ENCODE measurements at places on chromosomes 6 and 20. TPM values are rescaled to one million over a fixed set of nuclear protein-coding genes. Genes with fewer than 3 reads are reported as not detected.

- ATAC-seq: no peak
Observed at GRCh38 chr20:13297147-13297899, 76.2 kb downstream of the ISM1 start.

- ATAC-seq: no peak
Observed at GRCh38 chr20:7672571-7672970, 267.7 kb downstream of the HAO1 start.

GRCh38 chr6:154672086-154672485 lies 61.1 kb upstream of the SCAF8 start:
- ATAC-seq: no peak

DNA sequence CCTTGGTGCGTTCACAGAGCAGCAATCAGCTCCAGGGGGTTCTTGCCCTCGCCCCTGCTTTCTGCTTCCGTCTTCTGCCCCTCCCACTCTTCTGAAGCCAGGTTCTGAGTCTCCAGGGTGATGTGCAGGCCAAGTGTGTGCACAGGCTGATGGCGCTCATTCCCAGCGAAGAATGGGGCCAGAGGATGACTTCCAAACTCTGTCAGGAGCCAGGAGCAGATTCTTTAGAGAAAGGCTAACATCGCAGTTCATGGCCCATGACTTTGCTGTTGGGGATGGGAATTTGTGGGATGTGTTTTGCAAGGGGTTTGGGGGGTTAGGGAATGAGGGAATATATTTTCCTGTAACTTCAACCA lies 56.1 kb upstream of the CCN6 start:
- ATAC-seq: no peak

DNA sequence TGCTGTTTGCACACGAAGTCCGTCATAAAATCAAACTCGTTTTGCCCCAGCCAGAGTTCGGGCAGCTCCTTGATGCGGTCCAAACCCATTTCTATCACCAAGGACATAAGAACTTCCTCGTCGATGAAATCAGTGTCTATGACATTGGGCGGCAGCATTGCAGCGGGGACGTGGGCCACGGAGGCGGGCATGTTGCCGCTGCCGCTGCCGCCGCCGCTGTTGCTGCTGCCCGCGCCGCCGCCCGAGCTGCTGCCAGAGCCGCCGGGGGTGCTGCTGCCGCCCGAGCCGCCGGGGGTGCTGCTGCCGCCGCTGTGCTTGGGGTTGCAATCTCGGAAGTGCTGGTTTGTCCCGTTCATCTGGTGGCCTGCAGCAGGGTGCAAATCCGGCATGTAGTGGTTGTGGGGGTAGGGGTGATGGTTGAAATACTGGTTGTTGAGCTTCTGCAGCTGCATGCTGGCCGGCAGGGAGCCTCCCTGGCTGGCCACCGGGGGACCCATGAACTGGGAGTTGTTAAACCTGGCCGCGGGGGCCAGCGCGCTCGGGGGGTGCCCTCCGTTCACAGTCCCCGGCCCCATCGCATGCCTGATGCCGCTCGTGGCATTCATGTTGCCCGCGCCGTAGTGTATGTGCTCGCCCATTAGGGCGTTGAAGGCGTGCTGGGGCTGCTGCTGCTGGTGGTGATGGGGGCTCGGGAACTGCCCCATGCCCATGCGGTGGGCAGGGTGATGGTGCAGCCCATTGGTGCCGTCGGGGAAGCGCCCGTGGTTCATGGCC lies 1.1 kb downstream of the CITED2 start:
- peak; percentile 11 for ATAC-seq

Gene KIF25
- not detected for total RNA-seq

DNA sequence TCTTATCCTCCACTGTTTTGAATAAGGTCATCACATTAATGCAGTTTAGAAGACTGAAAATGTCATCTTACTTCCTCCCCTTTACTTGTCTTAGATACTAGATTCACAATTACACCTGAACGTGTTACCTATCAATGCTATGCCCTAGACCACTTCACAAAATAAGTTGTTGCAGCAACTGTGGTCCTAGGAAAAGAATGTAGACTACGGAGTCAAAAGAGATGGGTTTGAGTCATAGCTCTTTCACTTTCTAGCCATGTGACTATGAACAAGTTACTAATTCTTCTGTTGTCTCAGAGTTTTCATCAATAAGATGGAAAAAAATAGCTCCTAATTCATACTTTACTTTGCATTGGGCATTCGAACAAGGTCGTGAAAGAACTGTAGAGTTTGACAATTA lies 164.3 kb upstream of the PREP start:
- ATAC-seq: peak; percentile 52

Gene ATP9A
- 1.7 TPM for total RNA-seq

Gene DAAM2
- total RNA-seq: not detected

Gene CST5
- total RNA-seq: not detected

Gene MYLK4
- 0.21 TPM for total RNA-seq

DNA sequence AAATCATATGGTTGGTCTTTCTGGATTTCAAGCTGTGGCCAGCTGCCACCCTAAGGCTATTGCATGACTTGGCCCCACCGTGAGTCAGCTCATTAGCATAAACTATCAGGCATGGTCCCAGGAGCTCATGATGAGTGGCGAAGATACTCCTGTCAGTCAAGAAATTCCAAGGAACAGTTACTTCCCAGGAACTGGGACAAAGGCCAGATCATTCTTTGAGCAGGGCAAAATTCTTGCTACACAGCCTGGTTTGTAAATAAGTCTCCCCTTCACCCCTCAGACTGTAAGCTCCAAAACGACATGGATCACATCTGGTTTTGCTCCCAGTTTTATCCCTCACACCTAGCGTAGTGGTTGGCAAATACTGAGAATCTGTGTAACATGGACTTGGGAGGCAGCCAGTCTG lies 33.0 kb upstream of the KIAA1586 start:
- ATAC-seq: no peak

Gene KCNB1
- not detected for total RNA-seq

- no peak for ATAC-seq
Observed at GRCh38 chr6:34324738-34325444, 67.6 kb downstream of the NUDT3 start.

DNA sequence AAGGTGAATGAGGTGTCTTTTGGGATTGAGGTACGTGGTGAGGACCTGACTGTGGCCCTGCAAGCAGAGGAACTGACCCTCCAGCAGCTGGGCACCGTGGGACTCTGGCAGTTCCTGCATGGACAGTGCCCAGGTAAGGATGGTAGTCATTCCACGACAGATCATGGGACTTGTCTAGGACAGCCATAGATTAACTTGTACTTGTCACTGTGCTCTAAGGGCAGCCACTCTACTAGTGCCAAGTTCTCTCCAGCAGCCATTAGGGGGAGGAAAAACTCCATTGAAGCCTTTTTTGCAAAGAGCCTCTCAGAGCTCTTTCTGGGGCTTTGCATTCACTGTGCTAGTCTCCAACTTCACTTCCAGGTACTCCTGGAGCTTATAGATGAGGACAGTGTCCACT lies 20.4 kb downstream of the TAF11 start:
- no peak for ATAC-seq

DNA sequence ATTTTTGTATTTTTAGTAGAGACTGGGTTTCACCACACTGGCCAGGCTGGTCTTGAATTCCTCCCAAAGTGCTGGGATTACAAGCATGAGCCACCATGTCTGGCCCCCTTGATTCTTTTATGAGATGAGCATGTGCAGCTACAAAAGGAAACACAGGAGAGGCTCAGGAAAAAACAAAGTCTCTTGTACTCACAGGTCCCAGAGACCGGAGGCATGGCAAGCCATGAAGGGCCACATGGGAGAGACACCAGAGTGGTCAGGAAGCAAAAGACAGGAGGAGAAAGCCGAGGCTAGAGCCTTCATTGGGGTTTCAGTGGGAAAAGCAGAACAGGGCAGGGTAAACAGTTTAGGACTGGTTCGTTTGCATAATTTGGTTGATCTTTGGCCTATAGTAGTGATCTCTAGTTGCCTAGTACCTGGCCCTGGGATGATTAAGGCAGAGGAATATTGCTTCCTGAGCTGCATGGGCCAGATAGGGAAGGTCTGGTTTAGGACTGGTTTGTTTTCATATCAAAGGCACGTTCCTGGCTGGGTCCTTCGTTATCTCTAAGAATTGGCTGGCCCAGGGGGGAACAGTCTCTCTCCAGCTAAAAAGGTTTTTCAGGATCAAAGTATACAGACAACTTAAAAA lies 48.2 kb upstream of the PRND start:
- ATAC-seq: no peak

DNA sequence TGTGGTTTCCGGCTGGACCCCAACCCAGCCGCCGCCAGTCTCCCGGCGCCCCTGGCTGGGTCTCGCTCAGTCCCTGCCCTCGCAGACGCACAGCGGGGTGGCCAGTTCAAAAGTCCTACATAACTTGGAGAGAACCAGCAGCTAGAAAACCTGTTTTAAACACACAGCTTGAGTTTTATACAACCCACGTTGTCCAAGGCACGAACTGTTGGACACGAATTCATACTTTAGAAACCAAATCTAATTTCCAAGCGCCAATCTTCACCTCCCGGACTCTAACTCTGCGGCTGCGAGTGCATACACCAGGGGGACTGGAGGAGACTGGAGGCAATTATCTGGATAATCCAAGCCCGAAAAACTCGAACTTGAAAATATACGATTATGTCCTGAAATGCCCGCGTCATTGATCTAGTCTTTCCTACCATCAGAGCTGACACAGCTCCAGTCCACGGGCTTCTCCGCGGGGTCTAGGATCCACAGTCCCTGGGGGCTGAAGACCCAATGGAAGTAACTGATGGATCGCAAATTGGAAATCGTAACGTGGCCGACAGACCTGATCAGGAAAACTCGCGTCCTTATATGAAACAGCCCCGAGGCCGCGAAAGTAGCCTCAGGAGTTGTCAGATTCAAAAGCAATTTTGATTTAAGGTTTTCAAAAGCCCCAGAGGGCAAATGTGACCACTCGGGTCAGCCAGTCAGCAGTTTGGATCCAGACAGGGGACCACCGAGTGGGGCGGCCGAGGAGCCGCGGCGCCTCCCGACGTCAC lies 843 bp upstream of the HEY2 start:
- ATAC-seq: no peak

Gene STX7
- total RNA-seq: 28.2 TPM

DNA sequence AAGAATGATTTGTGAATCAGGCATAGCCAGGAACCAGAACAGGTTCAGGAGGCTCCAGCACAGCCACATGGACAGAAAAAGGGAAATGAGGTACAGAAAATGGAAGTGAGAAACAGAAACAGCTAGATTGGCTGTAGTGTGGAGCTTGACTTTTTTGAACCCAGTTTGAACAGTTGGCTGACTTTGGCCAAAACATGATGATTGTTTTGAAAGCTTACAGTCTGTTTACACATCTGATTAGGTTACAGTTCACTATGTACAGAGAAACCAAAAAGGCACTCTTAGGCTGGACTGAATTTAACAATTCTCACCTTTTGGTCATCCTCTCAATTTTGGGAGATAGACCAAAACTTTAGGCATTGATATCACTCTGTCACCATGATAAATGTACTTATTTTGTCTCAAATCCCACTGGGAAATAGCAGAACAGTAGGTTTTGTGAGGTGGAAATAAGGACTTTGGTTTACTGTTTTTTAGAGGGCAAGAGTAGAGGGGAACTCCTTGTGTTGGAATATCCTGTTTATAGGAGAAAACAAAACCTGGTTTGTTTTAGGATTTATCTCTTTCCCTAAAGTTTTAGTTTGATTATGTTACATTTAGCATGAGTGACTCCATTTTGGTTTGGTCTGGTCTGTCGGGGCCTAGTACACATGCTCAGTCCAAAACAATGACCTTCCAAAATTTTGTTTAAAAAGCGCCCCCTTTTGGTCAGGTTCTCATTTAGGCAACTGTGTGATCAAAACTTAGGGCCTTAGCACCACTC lies 123.1 kb downstream of the OLIG3 start:
- ATAC-seq: no peak

Gene GRIK2
- total RNA-seq: 0.13 TPM

GRCh38 chr20:51766994-51767866 lies 960 bp downstream of the ATP9A start:
- ATAC-seq: peak; percentile 92

Gene MYMX
- total RNA-seq: not detected

GRCh38 chr6:151403919-151404308 lies 12.6 kb upstream of the ZBTB2 start:
- ATAC-seq: no peak

DNA sequence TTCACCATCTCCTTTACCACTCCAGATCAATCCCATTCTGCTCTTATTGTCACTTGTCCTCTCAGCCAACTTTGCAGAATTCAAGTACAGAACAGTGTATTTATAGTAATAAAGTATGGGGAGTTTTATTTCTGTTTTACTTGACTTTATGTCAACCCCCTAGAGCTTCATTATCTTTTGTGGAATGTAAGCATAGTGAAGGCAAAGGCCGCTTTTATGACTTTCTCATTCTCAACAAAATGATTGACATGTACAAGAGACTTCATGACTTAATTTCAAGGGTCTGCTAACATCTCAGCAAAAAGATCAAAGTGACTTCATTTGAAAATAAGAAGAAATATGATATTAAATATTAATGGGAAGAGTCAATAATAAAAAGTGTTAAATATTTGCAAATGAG lies 28.7 kb upstream of the ARID1B start:
- ATAC-seq: no peak

Gene TRDN
- not detected for total RNA-seq

GRCh38 chr6:64812138-64812537 lies 894.9 kb downstream of the EYS start:
- no peak for ATAC-seq

Gene CSTF1
- total RNA-seq: 76.5 TPM

Gene OPRL1
- total RNA-seq: 0.48 TPM

DNA sequence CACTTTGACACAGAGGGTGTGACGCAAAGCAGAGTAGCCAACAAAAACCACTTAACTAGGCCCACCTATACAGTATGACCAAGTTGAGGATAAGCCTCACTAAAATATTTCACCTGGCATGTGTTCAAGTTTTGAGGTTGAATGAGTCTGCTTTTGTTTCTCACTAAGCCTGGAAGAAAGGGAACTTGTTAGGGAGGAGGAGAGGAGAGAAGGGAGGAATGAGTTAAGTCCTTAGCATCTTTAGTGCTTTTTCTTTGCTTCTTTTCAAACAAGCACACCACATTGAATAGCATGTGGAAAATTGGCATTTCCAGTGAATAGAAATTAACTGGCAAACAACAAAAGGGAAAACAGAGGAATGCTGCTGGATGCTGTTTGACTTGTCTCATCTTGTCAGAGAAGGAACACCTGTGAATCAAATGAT lies 461.9 kb downstream of the GJA1 start:
- ATAC-seq: no peak

GRCh38 chr6:18471232-18471964 lies 84.2 kb downstream of the RNF144B start:
- ATAC-seq: no peak

Gene SLC35F1
- 0.16 TPM for total RNA-seq

GRCh38 chr6:73506246-73506645 lies 14.6 kb downstream of the EEF1A1 start:
- no peak for ATAC-seq

- no peak for ATAC-seq
Observed at GRCh38 chr6:125423047-125423446, 121.3 kb upstream of the HDDC2 start.

- no peak for ATAC-seq
Observed at GRCh38 chr6:129754750-129755149, 44.8 kb upstream of the ARHGAP18 start.
